ENCODE measurements at places on chromosomes 7 and 10. TPM values are rescaled to one million over a fixed set of nuclear protein-coding genes. Genes with fewer than 3 reads are reported as not detected.
A peak's percentile ranks its signal among the peaks of the same experiment; 100 is the strongest.

DNA sequence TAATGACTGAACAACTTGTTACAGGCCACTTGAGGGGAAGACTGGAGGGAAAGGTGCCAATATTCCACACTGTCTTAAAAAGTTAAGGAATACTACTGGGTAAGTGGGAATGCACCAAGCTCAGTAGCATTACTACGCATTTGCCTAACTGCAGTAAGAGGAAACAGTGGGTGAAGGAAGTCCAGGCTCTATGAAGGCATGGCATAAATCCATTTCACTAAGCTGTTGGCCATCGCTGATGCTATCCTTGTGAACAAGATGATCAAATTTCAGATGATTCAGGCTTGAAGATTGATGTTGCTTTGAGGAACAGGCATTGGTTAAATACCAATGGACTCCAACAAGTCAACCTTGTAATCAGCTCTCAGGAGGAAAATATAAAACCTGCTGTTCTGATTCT, 44.2 kb upstream of the TES start:
- peak; percentile 56 for DNase-seq

DNA sequence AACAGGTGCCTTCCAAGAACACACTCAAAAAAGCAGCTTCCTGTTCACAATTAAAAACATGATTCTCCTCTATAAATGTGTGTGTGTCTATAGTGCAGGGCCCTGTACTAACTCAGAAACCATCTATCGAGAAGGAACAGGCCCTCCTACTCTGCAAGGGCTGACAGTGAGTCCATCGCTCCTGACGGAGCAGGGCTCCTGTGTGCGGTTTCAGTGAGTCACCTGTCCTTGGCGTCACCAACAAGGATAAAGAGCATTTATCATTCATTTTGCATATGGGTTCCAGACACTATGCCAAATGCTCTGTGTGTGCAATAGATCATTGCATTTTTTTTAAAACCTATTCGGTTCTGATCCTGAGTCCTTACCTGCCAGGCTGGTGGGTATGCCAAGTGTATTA, 63.7 kb downstream of the TACC2 start:
- no peak for DNase-seq

GRCh38 chr10:108597031-108597430, 1326.3 kb downstream of the XPNPEP1 start:
- no peak for DNase-seq

GRCh38 chr10:112184052-112184371, 447 bp upstream of the GPAM start:
- no peak for DNase-seq

- no peak for DNase-seq
Observed at GRCh38 chr7:158353606-158354570, 233.7 kb downstream of the PTPRN2 start.

DNA sequence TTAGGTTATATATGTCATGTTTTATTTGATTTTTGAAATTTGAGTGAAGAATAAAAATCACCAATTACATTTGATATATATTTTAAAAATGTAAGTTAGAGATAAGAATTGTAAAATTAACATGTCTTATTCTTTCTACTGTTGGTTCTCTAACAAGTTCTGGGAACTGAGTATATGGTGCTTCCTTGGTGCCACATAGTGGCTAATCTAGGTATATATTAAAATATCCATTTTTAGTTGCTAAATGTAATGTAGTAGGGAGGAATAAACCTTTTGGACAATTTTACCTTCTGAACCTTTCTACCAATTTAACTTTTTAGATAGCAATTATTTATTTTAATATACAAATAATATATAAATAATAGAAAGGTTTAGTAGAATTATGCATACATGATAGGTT, 17.5 kb downstream of the CFAP69 start:
- no peak for DNase-seq

DNA sequence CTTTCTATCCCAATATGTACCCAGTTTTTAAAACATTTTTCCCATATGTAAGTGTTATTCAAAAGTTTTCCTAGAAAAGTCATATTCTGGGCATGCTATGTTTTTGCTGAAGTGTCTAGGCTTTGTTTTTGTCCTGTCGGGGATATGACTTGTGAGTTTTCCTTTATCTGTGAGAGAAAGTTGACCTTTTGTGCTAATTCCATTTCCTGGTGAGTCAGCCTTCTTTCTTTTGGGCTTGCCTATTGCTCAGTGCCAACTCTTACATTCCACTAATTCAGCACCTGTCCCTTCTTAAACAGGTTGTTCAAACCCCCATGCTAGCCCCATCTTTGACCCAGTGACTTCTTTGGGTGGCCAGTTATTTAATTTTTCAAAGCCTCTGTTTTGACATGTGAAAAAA, 146.2 kb downstream of the AHR start:
- DNase-seq, result no peak

DNA sequence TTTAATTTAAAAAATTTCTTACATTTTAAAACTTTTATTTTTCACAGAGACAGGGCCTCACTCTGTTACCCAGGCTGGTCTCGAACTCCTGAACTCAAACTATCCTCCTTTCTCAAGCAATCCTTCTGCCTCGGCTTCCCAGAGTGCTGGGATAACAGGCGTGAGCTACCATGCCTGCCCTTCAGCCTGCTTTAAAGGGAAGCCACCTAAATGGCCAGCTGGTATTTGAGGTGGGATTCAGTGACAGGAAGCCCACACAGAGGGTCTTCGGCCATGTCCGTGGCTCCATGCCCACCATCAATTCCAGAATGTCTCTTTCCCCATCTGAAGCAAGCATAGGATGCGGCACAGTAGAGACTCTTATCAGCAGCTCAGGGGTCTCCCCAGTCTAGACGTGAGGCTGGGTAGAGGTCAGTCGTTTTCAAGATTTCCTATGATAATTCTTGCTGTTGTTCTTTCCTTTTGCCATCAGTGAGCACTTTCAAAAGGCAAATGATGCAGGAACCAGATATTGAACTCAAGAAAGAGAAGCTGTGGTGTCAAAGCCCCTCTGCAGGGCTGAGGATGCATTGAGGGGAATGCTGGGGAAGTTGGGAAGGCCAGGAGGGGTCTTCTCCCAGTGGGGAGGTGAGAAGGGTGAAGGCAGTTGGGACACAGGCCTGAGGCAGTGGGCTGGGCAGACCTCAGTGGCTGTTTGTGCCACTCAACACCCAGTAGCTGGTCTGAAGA, 291.5 kb upstream of the IGFBP3 start:
- DNase-seq, result no peak

- DNase-seq, result peak; percentile 76
Observed at GRCh38 chr10:93436591-93437085, 45.5 kb downstream of the MYOF start.

DNA sequence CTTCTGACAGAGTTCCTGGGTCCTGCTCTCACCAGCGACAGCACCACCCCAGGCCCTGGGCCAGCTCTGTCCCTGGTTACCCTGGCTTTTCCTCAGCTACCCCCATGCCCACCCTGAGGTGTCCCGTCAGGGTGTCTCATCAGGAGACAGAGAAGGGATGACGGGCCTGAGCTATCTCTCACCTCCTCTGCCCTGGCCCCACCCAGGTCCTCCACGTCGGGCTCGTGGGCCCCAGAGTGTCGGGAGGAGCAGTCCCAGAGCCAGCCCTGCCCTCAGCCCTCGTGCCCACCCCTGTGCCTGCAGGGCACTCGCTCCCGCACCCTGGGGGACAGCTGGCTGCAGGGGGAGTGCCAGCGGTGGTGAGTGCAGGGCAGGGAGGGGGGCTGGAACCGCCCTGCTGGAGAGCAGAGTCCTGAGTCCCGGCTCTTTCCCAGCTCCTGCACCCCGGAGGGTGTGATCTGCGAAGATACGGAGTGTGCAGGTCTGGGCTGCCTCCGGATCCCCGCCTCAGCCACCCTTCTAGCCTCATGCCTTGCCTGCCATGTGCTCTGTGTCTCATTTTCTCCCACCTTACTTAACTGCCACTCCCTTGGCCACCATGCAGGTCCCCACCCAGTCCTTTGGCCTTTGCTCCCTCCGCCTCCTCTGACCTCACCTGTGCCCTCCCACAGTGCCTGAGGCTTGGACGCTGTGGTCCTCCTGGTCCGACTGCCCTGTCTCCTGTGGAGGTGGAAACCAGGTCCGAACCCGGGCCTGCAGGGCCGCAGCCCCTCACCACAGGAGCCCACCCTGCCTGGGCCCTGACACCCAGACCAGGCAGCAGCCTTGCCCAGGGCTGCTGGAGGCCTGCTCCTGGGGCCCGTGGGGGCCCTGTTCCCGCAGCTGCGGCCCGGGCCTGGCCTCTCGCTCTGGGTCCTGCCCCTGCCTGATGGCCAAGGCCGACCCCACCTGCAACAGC, 16.7 kb upstream of the ZNF862 start:
- no peak for DNase-seq

- DNase-seq, result peak; percentile 28
Observed at GRCh38 chr10:6383096-6383812, 180.5 kb downstream of the PFKFB3 start.

GRCh38 chr10:5614155-5614721, 52.2 kb downstream of the ASB13 start:
- peak; percentile 30 for DNase-seq

DNA sequence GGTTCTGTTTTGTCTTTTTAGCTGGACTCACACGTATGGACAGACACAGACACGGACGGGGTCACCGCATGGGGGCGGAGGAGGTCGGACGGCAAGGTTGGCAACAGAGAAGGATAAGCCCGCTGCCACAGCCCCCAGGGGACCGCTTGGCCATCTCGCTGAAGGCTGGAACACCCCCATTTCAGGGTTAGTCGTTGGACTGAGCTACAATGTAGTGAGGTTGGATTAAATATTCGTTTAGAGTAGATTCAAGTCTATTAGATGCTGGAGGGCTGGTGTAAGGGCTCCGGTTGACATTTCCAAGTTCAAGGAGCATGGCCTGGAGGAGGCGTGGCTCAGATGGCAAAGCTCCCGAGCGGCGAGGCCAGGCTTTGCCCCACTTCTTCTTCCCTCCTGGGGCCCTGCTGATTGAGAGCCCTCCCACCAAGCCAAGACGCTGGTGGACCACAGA, 35.2 kb downstream of the PPIF start:
- no peak for DNase-seq

- peak; percentile 39 for DNase-seq
Observed at GRCh38 chr7:16915405-16915804, 33.6 kb upstream of the AGR3 start.

DNA sequence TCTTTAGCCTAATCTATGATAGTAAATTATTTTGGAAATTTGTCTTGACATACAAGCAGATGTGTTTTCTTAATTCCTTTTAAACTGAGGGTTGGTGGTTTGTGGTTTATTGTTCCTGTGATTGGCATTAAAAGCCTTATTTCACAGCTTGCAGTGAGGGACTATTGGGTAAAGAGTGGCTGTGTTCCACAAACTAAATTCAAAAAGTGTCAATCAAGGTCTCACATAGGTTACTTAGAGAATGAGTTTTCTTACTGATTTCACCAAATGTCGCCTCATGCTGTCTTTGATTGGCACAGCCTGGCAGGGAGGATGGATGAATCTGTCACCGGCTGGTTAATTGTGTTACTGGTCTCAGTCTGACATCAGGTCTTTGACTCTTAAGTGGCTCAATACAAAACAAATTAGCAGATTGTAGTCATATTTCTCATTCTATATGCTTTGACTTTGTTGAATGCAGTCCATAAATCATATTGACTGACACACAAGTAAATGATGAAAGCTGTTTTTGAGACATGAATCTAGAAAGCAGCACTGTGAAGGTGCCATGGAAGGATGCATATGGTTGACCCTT, 66.8 kb upstream of the CYP26C1 start:
- no peak for DNase-seq

- DNase-seq, result no peak
Observed at GRCh38 chr7:98250789-98251188, 1.2 kb downstream of the TECPR1 start.

DNA sequence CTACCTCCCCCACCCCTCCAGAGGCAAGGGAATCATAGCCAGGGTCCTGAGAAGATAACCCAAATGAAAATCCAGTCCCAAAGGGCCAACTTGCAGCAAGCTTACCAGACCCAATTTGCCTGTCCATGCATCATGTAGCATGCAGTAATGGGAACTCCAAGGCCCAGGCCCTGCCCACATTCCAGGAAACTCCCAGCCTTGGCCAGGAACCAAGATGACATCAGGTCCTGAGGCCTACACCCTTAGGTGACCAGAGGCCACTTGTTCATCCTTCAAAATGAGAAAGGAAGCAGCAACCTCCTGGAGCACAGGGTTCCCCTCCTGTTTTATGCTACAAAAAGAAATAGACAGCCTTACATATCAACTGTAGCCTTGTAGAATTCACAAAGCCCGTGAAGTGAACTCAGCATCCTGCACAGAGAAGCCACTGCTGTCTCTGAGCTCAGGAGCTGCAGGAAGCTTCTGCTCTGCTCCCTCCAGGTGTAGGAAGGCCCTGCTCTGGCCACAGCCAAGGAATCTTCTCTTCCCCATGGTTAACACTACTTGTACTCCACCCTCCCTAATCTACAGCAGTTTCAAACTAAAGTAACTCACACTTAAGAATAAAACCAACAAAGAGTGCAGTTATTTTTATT, 30.3 kb upstream of the GRB10 start:
- peak; percentile 81 for DNase-seq

- peak; percentile 93 for DNase-seq
Observed at GRCh38 chr7:126700807-126701604, 551.7 kb downstream of the GRM8 start.

DNA sequence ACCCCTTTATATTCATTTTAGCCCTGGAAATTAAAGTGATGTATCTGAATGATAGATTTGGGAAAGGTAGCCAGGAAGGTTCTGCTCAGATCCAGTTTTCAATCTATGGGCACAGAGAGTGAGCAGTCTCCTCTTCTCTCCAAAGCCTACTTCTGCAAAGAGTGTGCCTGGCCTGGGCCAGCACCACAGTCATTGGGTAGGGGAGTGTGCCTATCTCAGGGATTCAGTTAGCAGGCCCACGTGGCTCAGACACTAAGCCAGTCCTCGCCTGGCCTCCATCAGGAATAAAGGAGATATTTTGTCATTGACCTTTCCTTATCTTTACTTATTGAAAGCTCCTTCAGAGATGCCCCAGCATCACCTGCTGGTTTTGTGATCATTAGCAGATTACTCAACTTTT, 215.8 kb upstream of the CCDC6 start:
- no peak for DNase-seq

- no peak for DNase-seq
Observed at GRCh38 chr7:44348851-44349781, 23.7 kb upstream of the CAMK2B start.

DNA sequence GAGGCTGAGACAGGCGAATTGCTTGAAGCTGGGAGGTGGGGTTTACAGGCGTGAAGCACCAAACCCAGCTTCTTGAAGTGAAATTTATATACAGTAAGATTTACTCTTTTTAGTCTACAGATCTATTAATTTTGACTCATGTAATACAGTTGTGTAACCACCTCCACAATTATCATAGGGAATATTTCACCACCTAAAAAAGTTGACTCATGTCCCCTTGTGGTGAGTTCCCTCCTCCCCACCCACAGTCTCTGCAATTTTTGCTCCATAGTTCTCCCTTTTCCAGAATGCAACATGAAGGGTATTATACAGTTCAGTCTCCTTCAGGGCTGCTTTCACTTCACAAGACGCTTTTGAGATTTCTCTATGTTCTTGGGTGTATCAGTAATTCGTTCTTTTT, 156.8 kb downstream of the FAM107B start:
- no peak for DNase-seq

GRCh38 chr10:69475433-69475830, 24.2 kb downstream of the TSPAN15 start:
- DNase-seq, result no peak

The GDF2 gene
- total RNA-seq, result not detected

The CREB3L2 gene
- 5.0 TPM for total RNA-seq

The MKI67 gene
- 15.0 TPM for total RNA-seq

The ADGRA1 gene
- not detected for total RNA-seq

The MALRD1 gene
- total RNA-seq, result not detected

The MYO1G gene
- not detected for total RNA-seq

The COG5 gene
- total RNA-seq, result 37.5 TPM

The PRXL2A gene
- total RNA-seq, result 1.4 TPM

The UCMA gene
- not detected for total RNA-seq

The HMX2 gene
- total RNA-seq, result 6.0 TPM

The NOS3 gene
- total RNA-seq, result 0.20 TPM

The NUTM2B gene
- total RNA-seq, result 0.92 TPM

The ZNF239 gene
- total RNA-seq, result 9.2 TPM
